GM06990 (cell line): ENCODE measurements at places on chromosomes 4 and X.

- DNase-seq, result no peak
These were observed 90.2 kb downstream of the DIPK2B start for GRCh38 chrX:45110494-45110893.

DNA sequence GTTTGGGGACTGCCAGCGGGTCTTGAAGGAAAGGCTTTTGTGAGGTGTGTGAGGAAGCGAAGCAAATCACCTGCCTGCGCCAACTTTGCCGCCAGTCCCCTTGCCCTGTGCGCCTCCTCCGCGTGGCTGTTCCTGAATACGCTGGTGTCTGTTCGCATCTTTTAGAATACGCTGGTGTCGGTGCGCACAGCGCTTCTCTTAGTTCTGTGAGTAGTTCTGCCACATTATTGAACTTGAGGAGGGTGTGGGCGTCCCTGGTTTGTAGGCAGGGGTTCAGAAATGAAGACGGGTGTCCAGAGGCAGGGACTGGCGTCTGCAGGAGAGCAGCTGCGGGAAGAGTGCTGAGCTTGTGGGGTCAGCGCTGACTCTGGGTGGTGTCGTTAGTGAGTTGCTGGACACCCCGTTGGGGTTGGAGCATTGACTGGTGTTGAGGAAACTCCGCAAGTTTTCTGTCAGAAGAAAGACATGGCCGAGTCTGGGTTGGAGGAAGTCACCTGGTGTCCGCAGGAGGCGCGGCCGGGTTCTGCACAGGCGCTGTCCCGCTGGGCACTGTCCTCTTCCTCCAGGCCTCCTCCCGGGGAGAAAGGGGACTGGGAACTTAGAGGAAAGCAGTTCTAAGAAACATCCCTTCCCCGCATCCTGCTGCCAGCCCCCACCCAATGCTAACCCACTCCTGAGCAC is 930 bp downstream of the ZNF718 start:
- DNase-seq, result peak; percentile 69

GRCh38 chr4:40843696-40844095 is 93.9 kb downstream of the NSUN7 start:
- DNase-seq, result no peak

- no peak for DNase-seq
These were observed 13.1 kb upstream of the G3BP2 start for GRCh38 chr4:75686346-75686745.

DNA sequence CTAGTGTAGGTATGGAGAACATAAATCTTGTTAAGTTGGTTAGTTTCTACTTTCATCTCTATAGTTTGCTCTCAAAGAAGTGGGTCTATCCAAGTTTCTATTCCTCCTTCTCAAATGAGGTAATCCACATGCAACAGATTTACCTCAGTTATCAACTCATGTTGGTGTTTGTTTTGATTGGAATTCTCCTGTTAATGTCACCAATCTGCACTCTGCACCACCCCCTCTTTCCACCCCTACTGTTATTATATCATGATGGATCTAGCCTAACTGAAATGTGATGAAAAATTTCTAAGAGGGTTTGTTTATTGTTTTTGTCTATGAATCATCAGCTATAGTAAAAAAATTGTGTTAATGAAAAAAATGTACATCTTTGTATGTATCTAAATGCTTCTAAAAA is 66.1 kb downstream of the AGTR2 start:
- DNase-seq, result no peak

GRCh38 chr4:2416564-2417225 is 1.8 kb downstream of the ZFYVE28 start:
- DNase-seq, result peak; percentile 31

DNA sequence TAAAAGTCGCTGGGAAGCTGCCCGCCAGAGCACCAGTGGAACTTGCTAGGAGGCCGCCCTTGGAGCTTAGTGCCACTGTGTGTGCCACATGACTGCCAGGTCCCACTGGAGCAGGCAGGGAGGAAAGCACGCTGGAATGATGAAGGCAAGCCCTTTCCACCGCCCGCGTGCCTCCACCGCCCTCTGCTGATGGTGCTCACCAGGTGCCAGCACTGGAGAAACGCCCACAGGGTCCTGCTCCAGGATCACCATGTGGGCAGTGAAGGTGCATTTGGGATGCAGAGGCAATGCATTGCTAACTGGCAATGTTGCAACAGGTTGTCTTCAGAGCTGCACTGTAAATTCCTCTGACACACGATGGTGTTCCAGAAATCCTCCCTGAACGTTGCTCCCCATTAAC is 76.3 kb downstream of the SHROOM2 start:
- no peak for DNase-seq

DNA sequence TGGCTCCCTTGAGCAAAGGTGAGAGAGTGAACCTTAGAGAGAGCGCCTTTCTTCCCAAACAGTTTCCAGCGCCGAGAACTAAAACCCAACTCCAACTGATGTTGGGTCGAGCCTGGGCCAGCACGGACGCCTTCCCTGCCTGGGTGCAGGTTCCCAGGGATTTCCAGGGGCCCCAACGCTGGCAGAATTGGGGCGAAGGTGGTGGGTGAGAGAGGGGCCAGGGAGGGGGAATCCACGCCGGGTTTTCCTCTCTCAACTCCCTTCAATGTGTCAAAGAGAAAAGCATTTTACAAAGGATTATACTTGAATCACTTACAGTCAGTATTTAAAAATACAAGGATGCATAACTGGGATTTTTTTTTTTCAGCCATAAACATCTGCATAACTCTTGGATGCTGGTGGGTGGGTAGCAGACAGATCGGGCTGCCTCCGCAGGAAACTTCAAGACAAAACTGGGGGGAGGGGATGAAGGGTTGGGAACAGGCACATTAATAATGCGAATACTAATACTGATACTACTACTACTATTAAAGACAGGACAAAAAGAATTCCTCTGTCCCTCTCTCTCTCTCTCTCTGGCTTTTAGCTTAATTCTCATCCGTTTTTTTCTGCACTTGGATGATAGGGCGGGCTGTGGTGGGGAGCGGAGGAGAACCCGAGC is 1.3 kb upstream of the ARX start:
- DNase-seq, result no peak
